ENCODE measurements at places on chromosomes 3 and 15. TPM values are rescaled to one million over a fixed set of nuclear protein-coding genes. Genes with fewer than 3 reads are reported as not detected.

DNA sequence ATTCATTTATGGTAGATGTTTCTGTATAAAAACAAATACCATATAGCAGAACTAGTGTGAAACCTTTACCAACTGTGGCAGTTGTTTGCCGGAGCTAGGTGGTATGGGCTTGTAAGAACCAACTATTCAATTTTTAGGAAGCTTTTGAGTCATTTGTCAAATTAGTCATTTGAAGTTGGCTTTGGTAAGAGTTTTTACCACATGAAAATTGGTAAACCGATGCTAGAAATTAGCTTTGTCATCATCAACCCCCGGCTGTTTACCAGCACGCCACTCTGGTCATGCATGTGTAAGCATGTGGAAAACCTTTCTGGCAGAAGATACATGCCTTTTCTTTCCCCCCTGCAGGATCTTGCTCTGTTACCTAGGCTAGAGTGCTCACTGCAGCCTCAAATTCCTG lies 63.3 kb downstream of the IL1RAP start:
- no peak for DNase-seq

- no peak for DNase-seq
Measured at GRCh38 chr3:38139191-38139590, 730 bp downstream of the MYD88 start.

GRCh38 chr3:79598594-79598993 lies 169.2 kb downstream of the ROBO1 start:
- DNase-seq, result no peak

GRCh38 chr3:184383033-184383740 lies 3.3 kb downstream of the CHRD start:
- DNase-seq, result no peak

DNA sequence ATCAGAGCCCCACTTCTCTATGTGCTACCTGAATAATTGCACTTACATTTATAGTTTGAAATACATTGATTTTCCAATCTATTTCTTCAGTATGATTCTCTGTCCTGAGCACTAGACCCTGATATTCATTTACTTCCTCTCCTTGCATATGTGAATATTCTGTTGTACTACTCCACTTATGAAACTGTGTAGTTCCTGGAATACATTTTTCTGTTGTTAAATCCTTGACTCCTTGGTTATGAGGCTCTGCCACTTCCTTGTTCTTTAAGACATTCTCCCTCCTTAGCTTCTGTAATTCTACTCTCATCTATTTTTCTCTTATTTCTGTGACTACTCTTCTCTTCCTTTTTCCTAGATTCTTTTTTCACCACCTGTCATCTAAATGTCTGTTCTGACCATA lies 12.9 kb upstream of the MGA start:
- no peak for DNase-seq

DNA sequence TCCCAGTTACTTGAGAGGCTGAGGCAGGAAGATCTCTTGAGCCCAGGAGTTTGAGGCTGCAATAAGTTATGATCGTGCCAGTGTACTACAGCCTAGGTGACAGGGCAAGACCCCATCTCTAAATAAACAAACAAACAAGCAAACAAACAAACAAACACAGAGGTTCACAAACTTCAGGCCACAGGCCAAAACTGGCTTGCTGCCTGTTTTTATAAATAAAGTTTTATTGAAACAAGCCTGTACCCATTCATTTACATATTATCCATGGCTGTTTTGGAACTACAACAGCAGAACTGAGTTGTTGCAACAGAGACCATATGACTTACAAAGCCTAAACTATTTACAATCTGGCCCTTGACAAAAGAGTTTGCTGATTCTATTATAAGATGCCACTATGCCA lies 6.5 kb downstream of the DYNC1LI1 start:
- DNase-seq, result no peak

DNA sequence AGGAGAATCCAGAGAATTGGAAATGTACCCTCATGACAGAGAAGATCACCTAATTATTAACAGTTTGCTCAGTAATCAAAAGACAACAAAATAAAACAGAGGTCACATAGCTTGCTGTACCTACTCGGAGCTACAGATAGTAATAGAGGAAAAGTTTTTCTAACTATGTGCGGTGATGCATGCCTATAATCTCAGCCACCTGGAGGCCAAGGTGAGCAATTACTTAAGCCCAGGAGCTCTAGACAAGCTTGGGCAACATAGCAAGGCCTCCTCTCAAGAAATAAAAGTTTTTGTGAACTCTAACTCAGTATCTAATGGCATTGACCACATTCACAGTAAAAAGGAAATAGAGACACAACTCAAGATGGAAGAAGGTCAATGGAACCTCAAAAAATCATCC lies 243.6 kb downstream of the ATP8B4 start:
- DNase-seq, result no peak

DNA sequence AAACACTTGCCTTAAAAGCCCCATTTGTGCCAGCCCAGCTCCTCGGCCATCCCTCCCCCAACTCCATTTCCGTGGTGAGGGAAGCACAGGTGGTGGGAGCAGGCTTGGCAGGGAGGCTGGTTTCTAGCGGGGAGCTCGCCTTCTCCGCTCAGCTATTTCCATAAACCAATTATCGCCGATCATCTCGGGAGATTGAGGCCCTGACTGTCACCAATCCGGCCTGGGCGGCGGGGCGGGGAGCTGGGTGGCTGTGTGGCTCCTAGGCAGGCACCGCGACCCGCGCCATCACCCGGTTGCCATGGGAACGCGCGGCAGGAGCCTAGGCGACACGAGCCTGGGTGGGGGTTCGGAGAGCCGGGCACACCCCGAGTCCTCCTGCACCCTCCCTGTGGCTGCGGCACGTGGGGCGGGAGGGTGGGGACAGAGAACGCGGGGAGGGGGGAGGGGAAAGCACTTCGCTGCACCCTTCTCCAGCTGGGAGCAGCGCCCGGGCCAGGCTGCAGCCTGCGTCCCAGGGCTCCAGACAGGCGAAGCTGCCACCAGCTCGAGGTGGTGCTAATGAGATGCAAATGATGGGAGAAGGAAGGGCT lies 9.3 kb downstream of the CCDC33 start:
- DNase-seq, result no peak

DNA sequence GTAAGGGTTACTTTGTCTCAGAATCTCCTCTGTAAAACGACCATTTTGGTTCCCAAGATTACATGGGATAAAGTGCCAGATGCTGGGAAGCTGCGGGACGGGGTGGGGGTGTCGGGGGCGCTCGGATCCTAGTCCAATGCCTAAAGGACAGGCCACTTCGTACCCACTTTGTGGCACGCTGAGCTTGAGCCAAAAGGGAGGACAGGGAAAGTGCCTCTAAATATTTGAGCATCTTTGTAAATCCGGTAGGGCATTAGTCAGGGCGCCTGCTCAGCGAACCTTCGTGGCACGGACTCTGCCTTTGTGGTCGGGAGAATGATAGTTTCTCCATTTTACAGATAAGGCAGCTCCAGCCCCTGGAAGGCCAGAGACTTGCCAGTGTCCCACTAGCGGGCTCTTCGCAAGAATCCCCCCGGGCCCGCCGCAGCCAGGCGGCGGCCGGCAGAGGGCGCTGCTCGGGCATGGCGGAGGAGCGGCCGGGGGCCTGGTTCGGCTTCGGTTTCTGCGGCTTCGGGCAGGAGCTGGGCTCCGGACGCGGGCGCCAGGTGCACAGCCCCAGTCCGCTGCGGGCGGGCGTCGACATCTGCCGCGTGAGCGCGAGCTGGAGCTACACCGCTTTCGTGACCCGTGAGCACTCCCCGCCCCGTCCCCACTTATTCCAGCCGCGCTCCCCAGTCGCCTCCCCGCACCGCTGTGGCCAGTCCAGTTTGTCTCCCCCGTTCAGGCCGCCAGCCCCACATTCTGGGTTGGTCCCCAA lies 1.8 kb downstream of the RCCD1 start:
- DNase-seq, result peak; percentile 70

- no peak for DNase-seq
Measured at GRCh38 chr3:47961815-47962606, 54.2 kb downstream of the MAP4 start.

DNA sequence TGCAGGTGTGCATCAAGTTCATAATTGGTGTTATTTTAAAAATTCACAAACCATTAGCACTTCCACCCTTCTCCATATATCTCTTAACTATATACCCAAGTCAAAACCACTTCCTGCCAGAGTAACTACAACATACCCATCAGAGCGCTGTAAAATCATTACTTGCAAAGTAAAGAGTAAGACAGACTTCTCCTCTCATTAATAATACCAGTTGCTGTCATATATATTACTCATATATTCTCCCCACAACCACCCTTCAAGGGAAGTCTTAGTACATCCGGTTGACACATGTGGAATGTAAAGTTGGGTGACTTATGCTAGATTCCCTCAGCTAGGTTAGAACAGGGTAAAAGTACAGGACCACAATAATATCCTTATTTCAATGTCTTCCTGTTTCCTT lies 5.6 kb downstream of the TERC start:
- DNase-seq, result peak; percentile 75

DNA sequence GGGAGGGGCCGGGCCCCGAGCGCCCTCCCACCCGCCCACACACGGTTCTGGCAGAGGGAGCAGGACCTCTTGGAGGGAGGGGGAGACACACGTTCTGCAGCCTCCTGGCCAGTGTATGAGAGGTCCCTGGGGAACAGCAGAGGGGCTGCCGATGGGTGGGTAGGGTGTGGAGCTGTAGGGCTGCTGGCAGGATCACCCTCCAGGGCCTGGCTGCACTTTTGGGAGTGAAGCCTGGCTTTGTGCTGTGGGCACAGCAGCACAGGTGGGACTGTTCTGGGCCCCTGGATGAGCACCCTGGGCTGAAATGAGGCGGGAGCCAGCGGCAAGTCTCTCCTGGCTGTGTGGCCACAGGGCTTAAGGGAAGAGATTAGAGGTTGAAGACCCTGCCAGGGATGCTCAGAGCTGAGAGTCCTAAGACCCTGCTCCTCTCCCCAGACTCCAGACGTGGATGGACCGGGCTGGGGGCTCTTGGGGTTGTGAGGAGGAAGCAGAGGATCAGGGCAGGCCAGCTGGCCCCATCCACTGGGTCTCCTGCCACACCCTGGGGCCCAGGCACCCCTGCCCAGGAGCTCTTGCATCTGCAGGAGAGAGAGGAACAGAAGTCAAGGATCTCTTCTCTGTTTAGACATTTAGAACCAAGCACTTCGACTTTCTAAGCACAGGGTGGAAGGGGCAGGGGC lies 45.2 kb downstream of the RGMA start:
- no peak for DNase-seq

The MESP2 gene
- polyA plus RNA-seq, result 0.32 TPM

The GHRL gene
- not detected for polyA plus RNA-seq

The AADACL2 gene
- not detected for polyA plus RNA-seq

The TRIM42 gene
- not detected for polyA plus RNA-seq

All from IMR-90 (cell line).